ENCODE measurements at places on chromosomes 7 and 10. TPM values are rescaled to one million over a fixed set of nuclear protein-coding genes. Genes with fewer than 3 reads are reported as not detected.

Gene TRPV5
- polyA plus RNA-seq, result not detected

GRCh38 chr7:29894256-29894655 lies 87.9 kb downstream of the WIPF3 start:
- DNase-seq, result no peak

DNA sequence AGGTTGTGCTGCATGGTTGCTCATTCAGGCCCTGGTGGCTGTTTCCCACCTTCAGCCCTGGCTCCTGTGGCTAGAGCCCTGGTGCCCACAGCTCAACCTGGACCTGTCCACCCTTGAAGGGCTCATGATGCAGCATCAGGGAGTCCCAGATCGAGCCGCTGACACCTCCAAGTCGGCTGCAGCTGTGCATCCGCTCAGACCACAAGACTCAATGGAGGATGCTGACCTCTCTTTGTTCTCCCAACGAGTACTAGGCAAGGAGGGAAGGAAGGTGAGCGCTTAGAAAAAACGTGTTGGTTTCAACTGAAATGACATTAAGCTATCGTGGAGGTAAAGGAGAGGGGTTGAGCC lies 9.5 kb upstream of the C10orf95 start:
- no peak for DNase-seq

Gene XRCC2
- 0.48 TPM for polyA plus RNA-seq

Gene GSTK1
- 692 TPM for polyA plus RNA-seq

DNA sequence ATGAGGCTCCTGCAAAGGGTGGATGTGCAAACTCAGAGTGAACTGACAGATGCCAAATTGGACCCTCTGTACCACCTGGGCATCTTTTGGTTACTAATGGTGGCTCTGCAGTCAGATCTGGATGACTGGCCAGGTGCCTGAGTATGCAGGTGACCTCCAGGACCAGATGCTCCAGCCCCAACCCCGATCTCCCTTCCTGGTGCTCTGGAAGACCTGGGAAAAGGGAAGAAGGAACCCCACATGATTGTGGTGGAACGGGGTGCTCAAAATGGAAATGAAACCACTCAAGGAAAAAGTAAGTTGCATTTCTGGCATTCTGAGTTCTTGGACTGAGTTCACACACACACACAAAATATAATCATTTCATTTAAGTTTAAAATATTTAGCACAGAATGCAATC lies 9.8 kb upstream of the AEBP1 start:
- DNase-seq, result no peak

Gene CRYGN
- polyA plus RNA-seq, result 1.9 TPM

Gene PVRIG
- 68.2 TPM for polyA plus RNA-seq

DNA sequence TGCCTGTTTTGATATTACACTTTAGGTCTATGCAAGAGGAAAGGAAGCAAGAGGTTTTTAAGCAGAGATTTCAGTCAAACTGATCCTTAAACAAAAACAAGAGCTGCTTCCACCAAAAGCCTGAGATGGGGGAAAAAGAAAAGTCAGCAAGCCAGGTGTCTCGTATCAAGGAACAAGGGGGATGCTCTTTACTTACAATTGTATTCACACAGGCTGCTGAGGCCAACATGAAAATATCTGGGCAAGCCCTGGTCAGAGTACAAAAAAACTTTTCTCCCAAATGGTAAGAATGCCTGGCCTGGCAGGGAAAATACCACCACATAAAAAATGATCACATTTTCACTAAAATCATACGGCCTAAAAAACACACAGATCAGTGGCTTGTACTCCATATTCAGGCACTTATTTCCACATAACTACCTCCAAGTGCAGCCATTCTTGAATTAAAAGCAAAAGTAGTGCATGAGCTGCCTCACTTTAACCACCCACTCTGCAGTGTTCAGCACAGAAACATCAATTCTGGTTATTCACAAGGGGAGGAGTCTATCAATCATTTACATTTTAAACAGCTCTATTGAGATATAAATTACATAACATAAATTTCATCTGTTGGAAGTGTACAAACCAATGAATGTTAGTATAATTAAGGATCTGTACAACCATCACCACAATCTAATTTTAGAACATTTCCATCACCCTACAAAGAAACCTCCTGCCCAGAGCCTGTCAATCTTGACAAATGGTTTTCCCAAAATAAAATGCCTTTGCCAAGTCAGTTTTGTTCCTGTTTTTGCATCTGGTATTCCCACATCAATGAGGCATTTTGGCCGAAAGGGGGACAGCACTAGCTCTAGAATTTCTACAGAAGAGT lies 70.2 kb downstream of the GRB10 start:
- no peak for DNase-seq

All from CD4-positive, alpha-beta memory T cell (primary cell).